ENCODE measurements at places on chromosomes 5 and 9. TPM values are rescaled to one million over a fixed set of nuclear protein-coding genes. Genes with fewer than 3 reads are reported as not detected.

Gene IL5
- not detected for total RNA-seq

Gene PCSK1
- total RNA-seq = 13.6 TPM

Gene GPX3
- total RNA-seq = 19.7 TPM

Gene KIF4B
- 0.14 TPM for total RNA-seq

Gene CENPP
- 7.6 TPM for total RNA-seq

DNA sequence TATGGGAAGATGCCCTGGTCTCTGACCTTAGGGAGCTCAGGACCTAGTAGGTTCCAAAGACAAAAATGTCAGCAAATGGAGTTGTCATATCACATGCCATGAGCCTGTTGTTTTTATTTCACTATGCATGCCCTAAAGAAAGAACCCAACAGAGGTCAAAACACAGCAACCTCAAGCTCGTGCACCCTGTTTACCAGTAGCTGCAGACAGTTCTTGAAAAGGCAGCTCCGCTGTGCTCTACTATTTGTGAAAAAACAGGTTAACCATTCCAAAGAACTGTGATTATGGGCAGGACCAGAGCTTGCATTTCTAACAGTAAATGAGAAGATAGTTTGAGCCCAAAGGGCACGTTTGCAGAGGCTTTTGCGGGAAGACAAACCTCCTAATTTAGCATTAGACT, 22.8 kb downstream of the ITK start:
- DNase-seq = no peak
- no peaks in the 10 kb centered on the region for H3K4me1 ChIP-seq
- no peaks in the 10 kb centered on the region for H3K27me3 ChIP-seq
- no peak overlapping the region for H3K4me3 ChIP-seq
- no peak overlapping the region for H3K27ac ChIP-seq
- H3K36me3 ChIP-seq = no peaks in the 10 kb centered on the region

DNA sequence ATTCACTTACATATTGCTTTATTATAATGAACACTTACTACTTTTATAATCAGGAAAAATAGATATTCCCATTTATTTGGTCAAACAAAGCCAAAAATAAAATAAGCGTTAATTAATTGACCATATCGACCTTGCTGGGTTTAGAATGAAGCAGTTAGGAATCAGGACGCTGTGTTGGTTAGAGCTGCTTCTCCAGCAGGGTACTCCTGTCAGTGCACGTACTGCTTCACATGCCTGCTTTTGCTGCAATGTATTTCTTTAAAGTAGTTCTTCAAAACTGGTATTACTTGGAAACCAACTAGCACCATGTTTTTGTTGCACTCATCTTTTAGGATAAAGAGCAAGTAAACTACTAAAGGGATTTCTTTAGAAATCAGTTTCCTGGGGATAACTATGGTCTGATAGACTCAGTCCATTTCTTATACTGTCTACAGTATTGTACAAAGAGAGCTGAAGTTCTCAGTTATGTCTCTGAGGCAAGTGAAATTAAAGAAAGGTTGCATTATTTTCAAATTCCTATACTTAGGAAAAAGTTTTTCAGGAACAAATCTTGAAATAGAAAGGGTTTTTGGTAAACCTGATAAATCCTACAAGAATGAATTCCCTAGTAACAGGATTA, 6.8 kb upstream of the TRMO start:
- peaks cover 79% of the 10 kb centered on the region for H3K27me3 ChIP-seq
- H3K4me3 ChIP-seq = no peak overlapping the region
- DNase-seq = no peak

- H3K36me3 ChIP-seq = no peaks in the 10 kb centered on the region
- DNase-seq = no peak
- no peaks in the 10 kb centered on the region for H3K27me3 ChIP-seq
- H3K4me1 ChIP-seq = no peaks in the 10 kb centered on the region
- no peak overlapping the region for H3K27ac ChIP-seq
Observed at GRCh38 chr5:177968661-177969211, 27.3 kb downstream of the PROP1 start.

DNA sequence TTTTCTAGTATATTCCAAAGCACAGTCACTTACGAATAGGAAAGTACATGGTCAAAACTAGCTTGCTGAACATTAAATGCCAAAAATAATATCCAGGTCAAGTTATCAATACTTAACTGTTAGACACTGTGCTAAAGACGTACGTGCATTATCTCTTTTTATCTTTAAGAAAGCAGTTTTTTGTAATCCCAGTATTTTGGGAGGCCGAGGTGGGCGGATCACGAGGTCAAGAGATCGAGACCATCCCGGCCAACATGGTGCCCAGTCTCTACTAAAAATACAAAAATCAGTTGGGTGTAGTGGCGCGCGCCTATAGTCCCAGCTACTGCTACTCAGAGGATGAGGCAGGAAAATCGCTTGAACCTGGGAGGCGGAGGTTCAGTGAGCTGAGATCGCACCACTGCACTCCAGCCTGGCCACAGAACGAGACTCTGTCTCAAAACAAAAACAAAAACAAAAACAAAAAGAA, 2.7 kb upstream of the HSPA5 start:
- peak overlapping the region; percentile 51 for H3K4me3 ChIP-seq
- H3K27me3 ChIP-seq = peaks cover 6% of the 10 kb centered on the region
- peaks cover 18% of the 10 kb centered on the region for H3K36me3 ChIP-seq
- DNase-seq = no peak

DNA sequence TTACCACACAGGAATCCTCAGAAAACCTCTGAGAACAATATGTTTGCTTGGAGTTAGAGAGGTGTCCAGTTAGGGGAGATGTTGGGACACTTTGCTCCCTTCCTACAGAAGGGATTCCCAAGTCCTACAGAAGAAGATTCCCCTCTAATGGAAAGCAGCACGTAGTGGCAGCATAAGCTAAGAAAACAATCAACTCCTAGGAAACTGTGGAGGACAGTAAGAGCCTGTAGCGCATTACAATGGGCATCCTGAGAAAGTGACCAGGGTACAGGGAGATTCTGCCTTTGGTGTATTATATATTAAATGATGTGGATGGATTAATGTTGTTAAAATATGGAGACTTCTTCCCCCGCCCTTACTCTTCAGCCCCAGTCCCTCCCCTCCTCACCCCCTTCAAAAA, 13.9 kb upstream of the RIC1 start:
- H3K27ac ChIP-seq = no peak overlapping the region
- H3K36me3 ChIP-seq = peaks cover 4% of the 10 kb centered on the region
- H3K27me3 ChIP-seq = no peaks in the 10 kb centered on the region
- no peaks in the 10 kb centered on the region for H3K4me1 ChIP-seq
- H3K4me3 ChIP-seq = no peak overlapping the region

DNA sequence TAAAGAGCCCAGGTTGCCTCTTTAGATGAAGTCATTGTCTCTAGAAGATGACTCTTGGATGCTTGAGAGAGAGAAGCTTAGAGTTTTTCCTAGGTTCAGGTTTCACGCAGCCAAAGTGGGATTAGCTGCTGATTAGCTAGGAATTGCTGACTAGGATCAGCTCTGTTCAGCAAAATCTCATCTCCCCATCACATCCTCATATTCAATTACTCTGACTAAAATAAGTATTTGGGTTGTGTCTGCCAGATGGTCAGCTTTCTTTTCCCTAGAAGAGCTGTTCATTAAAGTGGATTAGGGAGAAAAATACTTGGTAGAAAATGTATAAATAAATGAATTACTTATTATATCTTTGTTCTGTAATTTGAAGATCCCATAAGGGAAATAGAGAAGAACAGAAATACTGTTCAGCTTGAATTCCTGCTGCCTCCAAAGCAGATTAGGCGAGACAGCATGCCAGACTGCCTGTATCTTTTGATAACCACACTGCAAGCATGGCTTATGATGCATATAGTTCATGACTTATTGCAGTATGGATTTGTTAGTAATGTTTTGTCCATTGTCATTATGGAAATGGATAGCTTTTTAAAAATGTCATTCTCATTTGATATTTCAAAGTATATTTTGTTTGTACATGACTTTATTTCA, 184.8 kb upstream of the CD180 start:
- H3K36me3 ChIP-seq = no peaks in the 10 kb centered on the region
- H3K4me3 ChIP-seq = no peak overlapping the region
- H3K27me3 ChIP-seq = peaks cover 3% of the 10 kb centered on the region
- no peak overlapping the region for H3K27ac ChIP-seq
- no peak for DNase-seq

GRCh38 chr9:129471201-129472019, 149.5 kb downstream of the C9orf50 start:
- H3K27ac ChIP-seq = peak overlapping the region; percentile 56
- no peaks in the 10 kb centered on the region for H3K27me3 ChIP-seq
- peaks cover 39% of the 10 kb centered on the region for H3K4me1 ChIP-seq
- DNase-seq = no peak
- H3K4me3 ChIP-seq = no peak overlapping the region

GRCh38 chr5:43638107-43638506, 35.1 kb downstream of the NNT start:
- peaks cover 16% of the 10 kb centered on the region for H3K36me3 ChIP-seq
- H3K4me1 ChIP-seq = no peaks in the 10 kb centered on the region
- no peak for DNase-seq
- no peak overlapping the region for H3K27ac ChIP-seq
- no peaks in the 10 kb centered on the region for H3K27me3 ChIP-seq

- no peaks in the 10 kb centered on the region for H3K27me3 ChIP-seq
- H3K4me3 ChIP-seq = no peak overlapping the region
- no peak for DNase-seq
- H3K36me3 ChIP-seq = no peaks in the 10 kb centered on the region
Observed at GRCh38 chr9:127534931-127535330, 77.1 kb upstream of the STXBP1 start.

Measured in type B pancreatic cell (in vitro differentiated cells).